LHCN-M2 (cell line): ENCODE measurements at places on chromosomes 1 and 21.

- DNase-seq = peak; percentile 53
Measured at GRCh38 chr1:161954050-161954449, 69.6 kb downstream of the OLFML2B start.

DNA sequence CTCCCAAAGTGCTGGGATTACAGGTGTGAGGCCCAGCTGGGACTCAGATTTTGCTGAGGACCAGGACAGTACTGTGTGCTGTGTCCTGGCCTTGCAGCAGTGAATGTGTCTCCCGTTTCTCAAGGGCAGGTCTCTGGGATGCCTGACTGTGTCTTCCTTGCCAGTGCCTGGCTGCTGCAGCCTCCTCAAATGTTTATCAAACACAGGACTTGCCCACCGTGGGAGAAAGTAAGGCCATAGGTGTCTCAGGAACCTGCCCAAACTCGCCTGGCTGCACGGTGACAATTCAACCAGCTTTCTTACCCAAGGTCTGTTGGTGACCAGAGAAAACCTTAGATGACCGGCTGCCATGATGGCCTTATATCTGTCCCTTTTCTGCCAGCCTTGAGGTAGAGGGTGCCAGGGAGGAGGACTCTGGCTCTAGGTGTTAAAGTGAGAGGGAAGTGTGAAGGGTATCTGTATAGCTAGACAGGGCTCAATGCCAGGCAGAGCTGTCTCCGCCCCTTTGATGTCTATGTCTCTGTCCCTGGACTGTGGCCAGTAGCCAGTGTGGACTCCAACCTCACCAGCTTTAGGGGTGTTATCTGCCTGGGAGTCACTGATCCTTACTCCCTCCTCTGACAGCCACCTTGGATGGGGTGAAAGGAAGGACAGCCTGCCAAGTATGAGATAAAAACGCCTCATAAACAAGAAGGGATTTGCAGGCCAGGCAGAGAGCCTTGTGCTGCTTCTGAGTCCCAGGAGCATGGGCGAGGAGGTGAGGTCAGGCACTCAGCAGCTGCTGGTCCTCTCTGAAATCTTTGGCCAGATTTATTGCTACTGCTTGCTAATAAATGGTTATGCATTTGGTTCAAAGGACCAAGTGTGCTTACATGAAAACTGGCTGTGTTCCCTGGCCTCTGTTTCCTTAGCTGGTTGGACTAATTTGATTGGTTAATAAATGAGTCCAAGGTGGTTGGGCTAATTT, 22.3 kb downstream of the IL6R start:
- DNase-seq = peak; percentile 73

DNA sequence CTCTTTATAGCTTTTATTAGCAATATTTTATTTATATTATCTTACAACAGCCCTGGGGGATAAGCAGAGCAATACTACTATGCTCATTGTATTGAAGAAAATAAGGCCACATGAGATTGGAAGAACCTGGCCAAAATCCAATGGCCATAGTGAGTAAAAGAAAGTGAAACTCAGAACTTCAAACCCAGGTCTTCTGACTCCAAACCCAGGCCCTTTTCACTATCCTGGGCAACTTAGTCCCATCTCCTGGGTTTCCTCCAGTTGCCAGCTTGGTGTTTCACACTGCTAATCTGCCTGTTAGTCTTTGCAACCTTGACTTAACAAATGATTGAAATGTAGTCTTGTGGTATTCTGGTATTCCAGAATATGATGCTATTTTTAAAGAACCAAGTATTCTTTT, 22.4 kb upstream of the EXO1 start:
- no peak for DNase-seq

- DNase-seq = no peak
Measured at GRCh38 chr1:95954585-95954984, 720.6 kb downstream of the RWDD3 start.

DNA sequence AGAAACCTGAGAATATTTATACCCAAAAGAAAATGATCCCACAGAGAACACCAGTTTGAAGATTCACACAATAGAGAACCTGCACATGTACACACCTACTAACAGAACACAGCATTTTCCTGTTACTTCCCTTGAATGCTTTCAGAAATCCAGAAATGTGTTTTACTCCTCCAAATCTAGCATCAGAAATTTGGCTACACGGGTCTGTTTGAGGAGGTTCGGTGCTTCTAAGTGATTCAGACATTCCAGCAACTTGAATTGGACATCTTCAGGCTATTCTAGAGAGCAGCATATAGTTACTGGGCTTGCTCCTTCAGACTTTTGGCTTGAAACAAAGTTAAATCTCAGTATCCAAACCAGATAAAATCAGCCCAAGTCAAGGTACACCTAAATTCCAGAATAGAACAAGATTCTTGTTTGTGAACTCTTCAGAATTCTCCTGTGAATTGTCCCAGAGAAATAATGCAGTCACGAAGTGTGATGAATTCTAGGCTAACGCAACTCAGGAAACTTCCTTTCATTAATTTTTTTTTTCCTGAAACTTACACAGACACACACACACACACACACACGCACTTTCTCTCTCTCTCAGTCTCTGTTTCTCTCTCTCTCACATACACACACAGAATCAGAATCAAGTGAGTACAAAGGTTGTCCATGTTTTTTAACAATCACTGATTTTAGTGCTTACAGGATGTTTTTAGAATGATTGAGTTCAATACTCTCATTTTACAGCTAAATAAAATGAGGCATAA, 278.4 kb upstream of the SNX7 start:
- no peak for DNase-seq

GRCh38 chr1:208431721-208432120, 187.5 kb upstream of the PLXNA2 start:
- peak; percentile 64 for DNase-seq

DNA sequence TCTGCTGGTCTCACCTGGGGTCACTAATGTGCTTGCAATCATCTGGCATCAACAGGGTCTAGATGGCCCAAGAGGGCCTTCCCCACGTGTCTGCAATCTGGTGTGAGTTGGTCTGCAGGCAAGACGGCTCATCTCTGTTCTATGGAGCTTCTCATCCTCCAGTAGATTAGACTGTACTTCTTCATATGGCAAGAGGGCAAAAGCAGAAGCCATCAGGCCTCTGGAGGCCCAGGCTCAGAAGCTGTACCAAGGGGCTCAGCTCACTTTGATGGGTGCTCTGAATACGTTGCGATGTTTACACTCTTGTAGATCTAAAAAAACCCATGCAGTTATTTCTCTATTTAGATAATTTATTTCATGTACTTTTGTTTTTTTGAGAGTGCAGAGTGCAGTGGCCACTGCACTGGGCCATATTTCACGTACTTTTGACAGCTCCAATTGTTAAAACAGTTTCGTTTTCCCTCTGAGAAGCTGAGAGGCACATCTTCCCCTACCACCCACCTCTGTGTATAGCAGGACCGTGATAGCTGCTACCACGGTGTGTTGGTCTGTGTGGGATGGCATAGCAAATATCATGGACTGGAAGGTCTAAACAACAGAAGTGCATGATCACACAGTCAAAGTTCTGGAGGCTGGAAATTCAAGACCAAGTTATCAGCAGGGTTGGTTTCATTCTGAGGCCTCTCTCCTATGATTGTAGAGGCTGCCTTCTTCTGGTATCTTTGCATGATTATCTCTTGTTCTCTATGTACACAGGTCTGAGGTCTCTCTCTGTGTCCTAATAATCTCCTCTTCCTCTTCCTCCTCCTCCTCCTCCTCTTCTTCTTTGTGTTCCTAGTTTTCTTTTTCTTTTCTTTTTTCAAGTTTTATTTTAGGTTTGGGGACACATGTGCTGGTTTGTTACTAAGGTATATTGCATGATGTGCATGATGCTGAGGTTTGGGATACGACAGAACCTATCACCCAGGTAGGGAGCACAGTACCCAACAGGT, 17.0 kb downstream of the CITED4 start:
- no peak for DNase-seq

DNA sequence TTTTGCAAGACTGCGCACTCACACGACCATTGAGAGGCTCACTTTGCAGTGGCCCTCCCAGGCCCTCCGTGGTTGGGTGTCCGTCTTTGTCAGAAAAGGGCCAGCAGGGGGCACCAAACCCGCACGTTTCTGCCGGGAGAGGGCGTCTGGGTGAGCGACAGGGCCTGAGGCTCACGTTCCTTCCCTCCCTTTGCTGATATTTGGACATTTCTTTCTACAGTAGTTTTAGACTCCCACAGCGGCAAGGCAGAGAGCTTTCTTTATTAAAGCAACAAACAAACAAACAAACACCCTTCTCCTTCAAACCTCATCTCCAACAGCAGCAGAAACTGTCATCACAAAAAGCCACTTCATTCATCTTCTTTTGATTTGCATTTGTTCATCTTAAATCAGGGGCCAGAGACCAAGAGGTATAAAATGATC, 79.2 kb upstream of the WDR26 start:
- peak; percentile 79 for DNase-seq

- DNase-seq = no peak
Measured at GRCh38 chr1:224170343-224170742, 12.7 kb upstream of the DEGS1 start.

DNA sequence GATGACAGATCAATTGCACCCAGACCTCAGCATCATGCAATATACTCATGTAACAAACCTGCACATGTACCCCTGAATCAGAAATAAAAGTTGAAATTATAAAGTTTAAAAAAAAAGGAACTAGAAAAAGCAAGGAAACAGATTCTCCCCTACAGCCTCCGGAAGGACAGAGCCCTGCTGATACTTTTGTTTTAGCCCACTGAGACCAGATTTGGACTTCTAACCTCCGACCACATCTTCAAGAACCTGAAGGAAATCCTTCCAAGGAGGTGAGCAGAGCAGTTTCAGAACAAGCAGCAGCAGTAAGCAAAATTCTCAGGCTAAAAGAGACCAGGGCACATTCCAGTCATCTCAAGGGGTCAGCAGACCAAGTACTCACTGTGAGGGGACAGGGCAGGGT, 54.5 kb downstream of the TM2D1 start:
- no peak for DNase-seq

DNA sequence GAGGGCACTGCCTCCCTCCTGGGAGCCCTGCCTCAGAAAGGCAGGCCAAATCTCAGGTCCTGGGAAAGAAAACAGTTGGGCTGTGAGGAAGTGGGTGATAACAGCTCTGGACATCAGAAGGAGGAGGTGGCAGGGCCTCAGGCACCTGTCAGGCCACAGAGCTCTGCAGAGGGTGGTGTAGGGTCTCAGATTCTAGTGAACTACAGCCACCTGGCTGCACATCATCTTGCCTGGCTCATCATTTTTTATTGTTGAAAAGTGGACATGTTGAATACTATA, 15.3 kb upstream of the ZNF678 start:
- DNase-seq = no peak

GRCh38 chr1:37718901-37719571, 26.7 kb downstream of the CDCA8 start:
- DNase-seq = no peak
